NCI-H510A (cell line): ENCODE measurements at places on chromosomes 12 and 14.

DNA sequence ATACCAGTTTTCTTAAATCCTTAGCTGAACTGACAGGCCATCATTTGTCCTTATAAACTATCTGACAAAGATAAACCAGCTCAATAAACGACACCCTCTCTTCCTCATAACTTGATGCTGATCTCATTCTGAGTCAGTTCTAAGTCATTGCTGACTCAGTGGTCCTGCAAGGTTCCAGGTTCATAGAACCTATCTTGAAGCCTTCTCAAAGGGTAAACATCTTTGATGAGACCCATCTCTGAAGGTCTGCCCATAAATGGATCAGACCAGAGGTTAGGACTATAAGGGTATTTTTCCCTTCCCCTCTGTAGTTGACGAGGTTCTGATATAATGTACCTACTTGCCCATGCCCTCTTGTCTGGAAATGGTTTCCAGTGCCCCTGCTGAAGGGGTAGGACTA, 11.9 kb downstream of the NAA25 start:
- DNase-seq: no peak

DNA sequence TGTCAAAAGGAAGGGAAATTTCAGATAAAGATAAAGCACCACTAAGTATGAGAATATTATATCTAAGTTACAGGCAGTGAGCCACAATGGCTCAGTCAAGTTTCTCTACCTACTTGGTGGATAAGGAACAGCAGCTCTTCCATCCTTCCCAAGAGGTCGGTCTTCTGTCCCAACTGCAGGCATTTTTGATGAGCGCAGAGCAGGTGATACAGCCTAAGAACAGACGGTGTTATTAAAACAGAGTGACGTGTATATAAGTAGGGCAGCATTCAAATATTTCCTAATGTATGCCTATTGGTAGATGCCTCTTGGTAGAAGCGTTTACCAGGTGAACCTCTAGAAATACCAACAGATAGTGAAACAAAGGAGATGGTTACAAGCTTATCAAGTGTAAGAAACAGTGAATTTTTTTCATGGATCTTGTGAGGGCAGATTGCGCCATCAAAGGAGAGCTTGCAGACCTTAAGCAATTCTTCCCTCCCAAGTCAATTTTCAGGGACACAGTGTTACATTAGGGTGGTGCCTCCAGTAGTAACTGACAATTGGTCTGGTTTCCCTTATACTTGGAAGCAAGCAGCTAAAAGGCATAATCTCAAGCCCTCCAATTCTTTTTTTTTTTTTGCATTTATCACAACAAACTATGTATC, 274.5 kb downstream of the MED13L start:
- DNase-seq: no peak

DNA sequence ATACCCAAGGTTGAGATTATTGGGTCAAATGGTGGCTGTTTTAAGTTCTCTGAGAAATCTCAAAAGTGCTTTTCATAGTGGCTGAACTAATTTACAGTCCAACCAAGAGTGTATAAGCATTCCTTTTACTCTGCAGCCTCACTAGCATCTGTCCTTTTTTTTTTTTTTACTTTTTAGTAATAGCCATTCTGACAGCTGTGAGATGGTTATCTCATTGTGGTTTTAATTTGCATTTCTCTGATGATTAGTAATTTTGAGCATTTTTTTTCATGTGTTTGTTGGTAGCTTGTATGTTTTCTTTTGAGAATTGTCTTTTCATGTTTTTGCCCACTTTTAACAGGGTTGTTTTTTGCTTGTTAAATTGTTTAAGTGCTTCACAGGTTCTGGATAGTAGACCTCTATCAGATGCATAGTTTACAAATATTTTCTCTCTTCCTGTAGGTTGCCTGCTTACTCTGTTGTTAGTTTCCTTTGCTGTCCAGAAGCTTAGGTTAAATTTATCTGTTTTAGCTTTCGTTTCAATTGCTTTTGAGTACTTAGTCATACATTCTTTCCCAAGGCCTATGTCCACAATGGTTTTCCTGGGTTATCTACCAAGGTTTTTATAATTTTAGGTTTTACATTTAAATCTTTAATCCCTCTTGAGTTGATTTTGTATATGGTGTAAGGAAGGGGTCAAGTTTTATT, 881.3 kb upstream of the SEL1L start:
- no peak for DNase-seq

GRCh38 chr12:20629414-20630156, 65.5 kb upstream of the SLCO1C1 start:
- DNase-seq: no peak

DNA sequence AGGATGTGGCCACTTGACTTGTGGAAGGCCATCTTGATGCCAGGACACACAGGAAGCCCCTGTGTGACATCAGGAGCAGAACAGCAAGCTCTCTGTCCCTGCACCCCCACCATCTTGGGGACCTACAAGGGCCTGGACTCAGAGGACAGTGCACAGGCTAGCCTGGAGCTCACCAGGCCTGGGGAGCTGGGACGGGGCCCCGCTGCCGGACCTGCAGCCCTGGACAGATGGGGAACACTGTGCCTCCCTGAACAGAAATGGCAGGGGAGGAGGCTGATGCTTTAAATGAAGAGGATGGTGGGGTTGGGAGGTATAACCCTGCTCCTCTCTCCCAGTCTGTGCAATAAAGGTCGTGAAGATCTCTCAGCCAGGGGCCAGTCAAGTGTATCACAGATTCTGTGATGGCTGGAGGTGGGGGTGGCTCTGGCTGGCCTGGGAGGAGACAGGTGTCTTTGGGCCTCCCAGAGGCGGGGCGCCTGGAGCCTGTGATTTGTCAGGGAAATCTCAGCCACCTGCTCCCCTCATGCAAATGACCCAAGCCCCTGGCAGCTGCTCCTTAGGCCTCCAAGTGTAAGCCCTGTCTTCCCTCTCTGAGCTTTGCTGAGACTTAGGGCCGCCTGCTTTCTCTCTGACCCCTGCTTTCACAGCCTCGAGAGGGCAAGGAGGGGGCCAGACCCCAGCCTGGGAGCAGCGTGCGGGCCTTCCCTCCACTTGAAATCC, 1.1 kb upstream of the GNB3 start:
- DNase-seq: peak; percentile 57

- no peak for DNase-seq
Observed at GRCh38 chr14:76456200-76456599, 80.3 kb downstream of the ESRRB start.

DNA sequence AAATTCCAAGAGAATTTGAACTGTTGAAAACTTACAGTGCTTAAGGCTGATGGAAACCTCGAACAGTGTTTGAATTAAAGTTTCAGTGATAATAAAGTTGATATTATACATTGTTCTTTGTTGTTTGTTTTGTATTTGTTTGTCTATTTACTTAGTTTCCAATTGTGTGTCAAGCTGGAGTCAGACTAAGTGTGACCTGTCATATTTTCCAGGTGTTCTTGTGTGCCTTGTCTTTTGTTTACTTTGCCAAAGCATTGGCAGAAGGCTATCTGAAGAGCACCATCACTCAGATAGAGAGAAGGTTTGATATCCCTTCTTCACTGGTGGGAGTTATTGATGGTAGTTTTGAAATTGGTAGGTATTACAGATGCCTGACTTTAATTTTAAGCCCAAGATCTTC, 6.0 kb downstream of the SLCO1C1 start:
- peak; percentile 22 for DNase-seq

- no peak for DNase-seq
Observed at GRCh38 chr12:16300736-16301135, 23.3 kb upstream of the SLC15A5 start.

DNA sequence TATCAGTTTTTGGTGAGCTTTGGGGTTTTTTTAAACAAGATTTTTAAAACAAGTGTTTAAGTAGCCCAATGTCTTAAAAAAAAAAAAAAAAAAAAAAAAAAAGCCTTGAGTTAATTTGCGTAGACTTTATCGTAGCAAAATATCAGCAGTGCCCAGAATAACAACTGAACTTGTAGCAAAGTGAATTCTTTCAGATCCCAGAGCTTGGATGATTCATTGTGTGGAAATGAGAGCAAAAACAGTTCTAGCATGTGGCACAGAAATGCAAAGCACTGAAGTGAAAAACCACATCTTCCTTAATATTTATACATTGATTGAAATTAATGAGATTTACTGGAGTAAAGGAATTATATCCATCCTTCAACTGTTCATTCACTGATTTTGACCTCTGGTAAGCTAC, 258.1 kb downstream of the EGLN3 start:
- no peak for DNase-seq

GRCh38 chr14:100386121-100386520, 63.0 kb downstream of the SLC25A47 start:
- no peak for DNase-seq

GRCh38 chr14:80850197-80850814, 91.2 kb downstream of the CEP128 start:
- no peak for DNase-seq

- DNase-seq: no peak
Observed at GRCh38 chr12:94557746-94558295, 92.5 kb downstream of the TMCC3 start.

- no peak for DNase-seq
Observed at GRCh38 chr12:115204957-115205754, 521.2 kb upstream of the TBX3 start.

- no peak for DNase-seq
Observed at GRCh38 chr12:111063295-111064026, 143.1 kb upstream of the MYL2 start.

- peak; percentile 4 for DNase-seq
Observed at GRCh38 chr12:8033153-8034044, 883 bp downstream of the FOXJ2 start.

GRCh38 chr14:52315355-52315718, 1.2 kb downstream of the PTGER2 start:
- DNase-seq: no peak

- peak; percentile 11 for DNase-seq
Observed at GRCh38 chr14:68248481-68249255, 429.1 kb downstream of the RAD51B start.

DNA sequence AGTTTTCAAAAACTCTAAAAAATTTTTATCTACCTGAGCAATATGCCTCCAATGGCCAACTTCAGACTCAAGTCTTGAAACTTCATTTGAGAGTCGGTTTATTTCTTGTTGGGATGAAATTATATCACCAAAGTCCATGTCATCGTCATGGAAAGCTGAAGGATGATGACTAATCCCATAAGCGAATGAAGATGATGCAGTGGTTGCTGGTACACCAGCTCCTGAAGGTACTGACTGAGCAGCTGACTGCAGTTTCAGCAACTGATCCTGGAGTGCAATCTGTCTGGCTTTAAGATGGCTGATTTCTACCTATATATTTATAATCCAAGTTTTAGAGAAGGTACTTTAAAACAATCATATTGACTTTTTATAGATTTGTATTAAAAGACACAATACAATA, 18.3 kb downstream of the TRIP11 start:
- no peak for DNase-seq

DNA sequence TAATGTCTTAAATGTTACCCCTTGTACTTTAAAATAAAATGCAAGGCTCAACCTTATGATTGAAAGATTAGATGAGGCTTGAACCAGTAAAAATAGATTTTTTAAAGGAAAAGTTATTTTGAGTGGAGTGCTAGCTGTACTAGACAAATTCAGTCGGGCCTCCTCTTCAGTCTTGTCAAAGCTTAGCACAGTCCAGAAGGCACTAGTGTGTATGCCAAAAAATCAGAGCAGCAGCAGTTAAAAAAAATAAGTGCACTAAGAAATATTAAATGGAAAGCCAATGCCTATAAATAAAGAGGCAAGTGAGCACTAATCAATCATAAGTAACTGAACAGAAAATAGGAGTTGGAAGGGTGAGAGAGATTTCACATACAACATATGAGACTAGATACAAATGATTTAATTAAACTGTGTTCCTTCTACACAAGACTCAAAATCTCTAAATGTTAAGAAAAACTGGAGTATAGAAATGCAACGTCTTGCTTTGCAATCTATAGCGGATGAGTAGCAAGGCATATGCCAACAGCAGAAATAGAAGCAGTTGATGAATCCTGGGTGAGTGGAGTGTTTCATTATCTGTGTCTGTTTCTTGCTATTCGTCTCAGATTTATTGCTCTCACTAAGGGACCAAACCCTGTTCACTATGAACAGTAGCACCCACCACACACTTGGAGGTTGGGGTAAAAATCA, 172.1 kb downstream of the ETNK1 start:
- no peak for DNase-seq

- no peak for DNase-seq
Observed at GRCh38 chr12:4807813-4808212, 87.6 kb downstream of the GALNT8 start.

DNA sequence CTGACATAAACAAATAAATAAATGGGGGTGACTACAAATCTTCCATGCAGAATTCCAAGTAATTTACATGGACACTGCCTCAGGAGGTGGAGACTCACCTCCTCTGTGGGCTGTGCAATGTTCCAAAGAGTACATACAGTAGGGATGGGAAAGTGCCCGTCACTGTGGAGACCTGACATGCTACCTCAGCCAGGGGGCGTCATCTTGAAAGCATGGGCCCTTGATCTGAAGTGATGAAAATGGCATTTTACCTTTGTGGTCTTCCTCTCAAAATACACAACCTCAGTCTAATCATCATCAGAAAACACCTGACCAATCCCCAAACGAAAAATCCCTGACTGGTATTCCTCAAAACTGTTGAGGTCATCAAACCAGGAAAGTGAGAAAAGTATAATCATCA, 48.4 kb downstream of the ANAPC7 start:
- no peak for DNase-seq

GRCh38 chr12:110912263-110912662, 8.1 kb downstream of the MYL2 start:
- no peak for DNase-seq

DNA sequence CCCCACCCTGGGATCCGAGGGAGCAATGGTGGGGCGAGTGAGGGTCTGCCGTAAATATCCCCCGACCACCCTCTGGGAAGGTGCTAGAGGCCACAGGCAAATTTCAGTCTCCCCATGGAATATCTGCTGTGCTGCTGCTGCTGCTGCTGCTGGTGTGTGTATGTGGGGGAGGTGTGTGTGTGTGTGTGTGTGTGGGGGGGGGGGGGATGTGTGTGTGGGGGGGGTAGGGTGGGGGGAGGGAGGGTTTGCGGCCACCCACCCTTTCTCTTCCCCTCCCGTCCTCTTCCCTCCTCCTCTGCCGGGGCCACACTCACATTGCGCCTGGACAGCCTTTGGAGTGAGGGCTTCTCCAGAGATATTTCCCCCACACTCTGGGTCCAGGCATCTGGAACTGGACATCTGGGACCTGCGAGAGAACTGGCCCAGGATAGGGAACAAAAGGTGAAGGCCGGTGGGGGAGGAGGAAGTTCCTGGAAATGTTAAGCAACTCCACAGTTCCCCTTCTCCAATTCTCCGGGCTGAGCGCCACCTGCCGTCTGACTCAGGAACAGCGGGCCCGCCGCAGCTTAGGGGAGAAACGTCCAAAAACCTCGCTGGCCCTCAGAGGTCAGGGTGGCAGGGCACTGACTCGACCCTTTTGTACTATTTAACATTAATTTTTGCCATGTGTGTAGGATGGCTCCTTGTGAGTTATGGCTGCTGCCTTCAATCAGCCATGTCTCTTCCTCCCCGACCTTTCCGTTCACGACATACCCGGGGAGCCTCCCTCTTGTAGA, at the start of gene C1RL:
Gene C1RL, minus strand, starts transcription at position 419 of the 776 bp plus-strand sequence. Its CDS starts 34 bp downstream, at position 385.
- peak; percentile 47 for DNase-seq

DNA sequence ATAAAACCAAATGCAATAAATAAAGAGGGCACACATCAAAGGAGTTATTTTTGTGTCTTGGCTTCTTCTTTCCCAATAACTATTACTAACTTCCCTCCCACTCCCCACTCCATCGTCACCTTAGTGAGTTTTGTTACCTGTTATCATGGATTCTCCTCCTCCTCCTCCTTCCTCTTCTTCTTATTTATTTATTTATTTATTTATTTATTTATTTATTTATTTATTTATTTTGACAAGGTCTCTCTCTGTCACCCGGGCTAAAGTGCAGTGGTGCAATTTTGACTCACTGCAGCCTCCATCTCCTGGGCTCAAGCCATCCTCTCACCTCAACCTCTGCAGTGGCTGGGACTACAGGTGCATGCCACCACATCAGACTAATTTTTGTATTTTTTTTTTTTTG, 26.4 kb downstream of the WIF1 start:
- no peak for DNase-seq
